Stimulated activated CD8-positive, alpha-beta memory T cell treated with anti-CD3 and anti-CD28 coated beads, Interleukin-15, amount 100 ng/mL, for 4 hours (primary cell): ENCODE measurements at places on chromosomes 3 and 15.

GRCh38 chr3:17872457-17872856 is 130.0 kb upstream of the TBC1D5 start:
- no peak for DNase-seq

GRCh38 chr3:106261915-106262683 is 393.3 kb upstream of the CBLB start:
- no peak for DNase-seq

DNA sequence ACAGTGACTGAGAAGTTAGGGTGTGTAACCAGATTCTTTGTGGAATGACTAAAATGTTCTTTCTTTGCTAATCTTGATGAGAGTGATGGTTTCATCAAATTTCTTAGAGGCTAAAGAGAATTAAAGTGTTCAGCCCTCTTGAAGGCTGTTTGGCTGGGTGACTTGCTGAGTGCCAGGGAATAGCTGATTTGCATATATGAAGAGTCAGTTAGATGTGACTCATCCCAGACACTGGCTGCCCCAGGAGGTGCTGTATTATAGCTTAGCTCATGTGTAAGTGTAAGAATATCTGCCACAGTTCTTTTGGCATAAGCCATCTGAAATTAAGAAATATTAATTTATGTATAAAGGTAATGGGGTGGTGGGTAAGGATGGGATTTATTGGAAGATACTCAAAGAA is 535.1 kb downstream of the NLGN1 start:
- no peak for DNase-seq

GRCh38 chr15:44971036-44971435 is 14.5 kb downstream of the TERB2 start:
- DNase-seq: no peak

GRCh38 chr3:16494814-16495431 is 18.6 kb downstream of the RFTN1 start:
- DNase-seq: no peak

- DNase-seq: no peak
Measured at GRCh38 chr3:192082730-192083660, 622.0 kb downstream of the PYDC2 start.
